Neural progenitor cell (in vitro differentiated cells): ENCODE measurements at places on chromosomes 6 and 20. TPM values are rescaled to one million over a fixed set of nuclear protein-coding genes. Genes with fewer than 3 reads are reported as not detected.

Gene PROKR2
- total RNA-seq: not detected in 2 replicates

Gene FNDC1
- 0.03 TPM in 1 of 2 replicates, not detected in the other for total RNA-seq

Gene MUC22
- total RNA-seq: 0.03 TPM in 1 of 2 replicates, not detected in the other

Gene OLIG3
- total RNA-seq: not detected in 2 replicates

Gene SIRPB1
- total RNA-seq: 0.62 TPM in 1 of 2 replicates, not detected in the other

Gene PXDC1
- total RNA-seq: 1.5 and 2.0 TPM in 2 replicates

Gene SLC17A2
- total RNA-seq: not detected in 2 replicates

Gene DNMT3B
- 114 and 148 TPM in 2 replicates for total RNA-seq

Gene PTP4A1
- 13.8 and 31.3 TPM in 2 replicates for total RNA-seq

Gene IMPG1
- total RNA-seq: not detected in 2 replicates

Gene ENPP5
- 9.1 and 23.7 TPM in 2 replicates for total RNA-seq

DNA sequence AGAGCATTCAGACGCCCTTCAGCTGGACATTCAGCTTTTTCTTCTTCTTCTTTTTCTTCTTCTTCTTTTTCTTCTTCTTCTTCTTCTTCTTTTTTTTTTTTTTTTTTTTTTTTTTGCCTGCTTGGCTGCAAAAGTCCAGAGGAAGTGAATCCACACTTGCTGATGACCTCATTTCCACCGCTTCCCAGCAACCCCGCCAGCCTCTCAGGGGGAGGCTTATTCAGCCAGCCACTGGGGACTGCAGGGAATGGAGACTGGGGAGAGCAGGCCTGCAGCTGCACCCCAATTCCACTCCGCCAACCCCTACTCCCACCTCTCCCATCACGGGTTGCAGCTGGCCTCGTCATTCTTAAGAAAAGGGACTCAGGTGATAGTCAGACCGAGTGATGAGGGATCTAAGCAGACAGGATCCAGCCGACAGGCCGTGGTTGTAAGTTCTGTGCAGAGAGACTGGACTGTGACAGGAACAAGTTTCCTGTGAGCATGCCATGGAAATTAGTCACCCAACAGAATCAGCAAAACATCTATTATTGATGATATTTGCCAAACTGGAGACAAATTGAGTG is 59.0 kb upstream of the QKI start:
- no peaks in the 10 kb centered on the region for H3K36me3 ChIP-seq
- H3K4me1 ChIP-seq: peaks cover 3% of the 10 kb centered on the region
- H3K4me3 ChIP-seq: no peak overlapping the region
- no peaks in the 10 kb centered on the region for H3K27me3 ChIP-seq

DNA sequence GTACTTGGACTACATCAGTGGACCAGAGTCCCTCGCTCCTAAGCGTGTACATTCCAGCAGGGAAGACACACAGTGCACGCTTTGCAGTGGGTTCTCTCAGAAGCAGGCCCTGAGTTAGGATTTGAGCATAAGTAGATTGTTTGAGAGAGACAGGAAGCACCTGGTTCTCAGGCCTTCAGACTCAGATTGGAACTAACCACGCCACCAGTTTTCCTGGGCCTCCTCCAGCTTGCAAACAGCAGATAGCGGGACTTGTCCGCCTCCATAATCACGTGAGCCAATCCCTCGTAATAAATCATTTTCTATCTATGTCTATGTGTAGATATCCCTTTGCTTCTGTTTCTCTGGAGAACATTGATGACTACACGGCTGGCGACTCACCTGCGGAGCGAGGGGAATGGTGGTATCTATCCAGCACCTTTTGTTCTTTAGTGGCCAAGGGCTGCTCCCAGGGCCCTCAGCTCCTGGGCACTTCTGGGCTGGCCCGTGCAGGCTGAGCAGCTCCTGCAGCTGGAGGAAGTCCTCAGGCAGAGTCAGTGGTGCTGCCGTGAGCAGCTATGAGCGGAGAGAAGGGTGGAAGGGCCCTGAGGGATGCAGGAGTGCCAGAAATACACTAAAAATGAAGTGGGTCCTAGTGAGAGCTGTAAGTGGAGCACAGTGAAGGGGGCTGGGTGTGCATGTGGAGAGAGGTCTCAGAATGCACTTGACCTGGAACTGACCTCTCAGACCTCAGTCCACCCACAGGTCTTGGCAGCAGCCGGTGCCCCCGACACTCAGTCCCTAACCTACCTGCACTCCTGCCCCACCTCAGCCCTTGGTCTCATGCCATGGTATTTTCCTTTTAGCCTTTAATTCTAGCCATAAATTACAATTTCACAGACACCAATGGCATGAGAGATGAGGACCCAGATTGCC is 76.9 kb downstream of the STK35 start:
- no peaks in the 10 kb centered on the region for H3K4me1 ChIP-seq
- no peak for DNase-seq
- H3K27ac ChIP-seq: no peak overlapping the region
- H3K36me3 ChIP-seq: no peaks in the 10 kb centered on the region
- H3K4me3 ChIP-seq: no peak overlapping the region

- peak; percentile 32 for DNase-seq
- H3K36me3 ChIP-seq: no peaks in the 10 kb centered on the region
- no peak overlapping the region for H3K27ac ChIP-seq
- no peaks in the 10 kb centered on the region for H3K27me3 ChIP-seq
These were observed 208.7 kb downstream of the ALDH8A1 start for GRCh38 chr6:134741200-134741536.

DNA sequence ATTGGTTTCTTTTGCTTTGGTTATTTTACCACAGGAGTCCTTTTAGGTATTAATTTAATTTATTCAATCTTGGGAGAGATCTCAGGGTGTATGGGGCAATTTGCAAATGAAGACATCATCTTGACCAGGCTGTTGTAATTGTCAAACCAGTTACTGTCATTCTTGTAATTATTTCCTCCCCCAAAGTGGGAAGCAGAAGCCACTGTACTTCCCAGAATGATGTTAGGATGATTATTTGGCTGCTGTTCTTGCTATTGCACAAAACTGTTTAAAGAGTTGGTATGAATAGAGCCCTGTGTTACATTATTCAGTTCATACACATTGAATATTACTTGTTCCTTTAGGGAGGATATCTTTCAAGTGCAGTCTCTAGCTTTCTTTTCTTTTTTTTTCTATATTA is 1.7 kb downstream of the TAAR6 start:
- no peak for DNase-seq
- H3K27ac ChIP-seq: no peak overlapping the region
- H3K36me3 ChIP-seq: no peaks in the 10 kb centered on the region
- no peak overlapping the region for H3K4me3 ChIP-seq

- H3K36me3 ChIP-seq: no peaks in the 10 kb centered on the region
- DNase-seq: no peak
- H3K27ac ChIP-seq: no peak overlapping the region
- no peaks in the 10 kb centered on the region for H3K27me3 ChIP-seq
These were observed 587.5 kb downstream of the CBLN4 start for GRCh38 chr20:55417836-55418235.

GRCh38 chr6:62283796-62284411 is 2.1 kb downstream of the KHDRBS2 start:
- DNase-seq: peak; percentile 50
- H3K27me3 ChIP-seq: peaks cover 35% of the 10 kb centered on the region
- H3K36me3 ChIP-seq: no peaks in the 10 kb centered on the region
- no peak overlapping the region for H3K27ac ChIP-seq
- H3K4me3 ChIP-seq: peak overlapping the region; percentile 61
- H3K4me1 ChIP-seq: peaks cover 18% of the 10 kb centered on the region

DNA sequence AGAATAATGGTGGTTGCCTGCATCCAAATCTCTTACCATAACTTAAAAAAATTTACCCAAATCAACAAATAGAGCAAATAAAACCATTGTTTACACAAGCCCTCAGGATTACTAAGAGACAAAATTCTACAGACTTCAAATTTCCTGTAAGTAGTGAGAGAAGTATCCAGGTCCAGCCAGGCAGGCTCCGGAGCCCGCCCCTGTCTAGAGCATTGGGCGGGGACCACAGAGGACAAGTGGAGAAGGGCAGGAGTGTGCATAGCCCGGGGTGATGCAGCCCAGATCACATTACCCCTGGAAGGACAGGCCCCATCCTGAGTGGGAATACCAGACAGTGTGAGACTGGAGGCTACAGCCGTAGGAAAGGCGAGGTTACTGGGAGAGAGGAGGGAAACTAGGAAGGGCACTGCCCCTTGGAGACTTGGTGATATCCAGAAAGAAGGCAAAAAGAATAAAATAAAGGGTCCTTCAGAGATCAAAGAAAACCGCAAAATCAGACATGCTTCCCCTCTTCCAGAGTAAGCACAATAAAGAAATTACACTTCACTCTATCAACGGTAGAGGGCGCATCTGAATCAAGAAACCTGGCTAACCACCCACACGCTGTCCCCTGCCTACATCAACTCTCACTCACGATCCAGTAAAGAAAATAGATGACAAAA is 26.6 kb downstream of the RIN2 start:
- H3K4me1 ChIP-seq: peaks cover 30% of the 10 kb centered on the region
- H3K4me3 ChIP-seq: no peak overlapping the region
- no peaks in the 10 kb centered on the region for H3K36me3 ChIP-seq
- DNase-seq: peak; percentile 81
- H3K27me3 ChIP-seq: no peaks in the 10 kb centered on the region

DNA sequence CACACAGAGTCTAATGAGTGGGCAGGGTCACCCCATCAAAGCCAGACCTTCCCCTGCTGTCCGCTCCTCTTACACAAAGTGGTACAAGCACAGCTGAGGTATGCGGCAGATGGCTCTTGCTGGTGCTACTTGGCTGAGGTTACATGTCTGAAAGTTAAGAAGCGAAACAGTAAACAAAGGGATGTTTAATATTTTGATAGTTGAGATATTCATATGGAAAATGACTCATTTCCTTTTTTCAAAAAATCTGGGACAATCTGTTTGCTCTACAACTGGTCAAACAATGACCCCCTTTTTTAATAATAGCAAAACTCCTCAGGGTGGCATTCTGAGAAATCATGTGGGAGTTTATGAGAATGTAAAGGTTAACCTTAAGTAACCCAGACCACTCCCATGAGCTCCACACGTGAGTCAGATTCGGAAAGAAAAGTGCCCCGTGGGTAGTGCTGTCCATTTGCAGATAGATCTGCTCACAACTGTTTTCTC is 245.3 kb downstream of the TBXT start:
- DNase-seq: no peak
- no peaks in the 10 kb centered on the region for H3K36me3 ChIP-seq
- no peak overlapping the region for H3K27ac ChIP-seq
- H3K27me3 ChIP-seq: no peaks in the 10 kb centered on the region
- H3K4me1 ChIP-seq: no peaks in the 10 kb centered on the region
- H3K4me3 ChIP-seq: no peak overlapping the region

DNA sequence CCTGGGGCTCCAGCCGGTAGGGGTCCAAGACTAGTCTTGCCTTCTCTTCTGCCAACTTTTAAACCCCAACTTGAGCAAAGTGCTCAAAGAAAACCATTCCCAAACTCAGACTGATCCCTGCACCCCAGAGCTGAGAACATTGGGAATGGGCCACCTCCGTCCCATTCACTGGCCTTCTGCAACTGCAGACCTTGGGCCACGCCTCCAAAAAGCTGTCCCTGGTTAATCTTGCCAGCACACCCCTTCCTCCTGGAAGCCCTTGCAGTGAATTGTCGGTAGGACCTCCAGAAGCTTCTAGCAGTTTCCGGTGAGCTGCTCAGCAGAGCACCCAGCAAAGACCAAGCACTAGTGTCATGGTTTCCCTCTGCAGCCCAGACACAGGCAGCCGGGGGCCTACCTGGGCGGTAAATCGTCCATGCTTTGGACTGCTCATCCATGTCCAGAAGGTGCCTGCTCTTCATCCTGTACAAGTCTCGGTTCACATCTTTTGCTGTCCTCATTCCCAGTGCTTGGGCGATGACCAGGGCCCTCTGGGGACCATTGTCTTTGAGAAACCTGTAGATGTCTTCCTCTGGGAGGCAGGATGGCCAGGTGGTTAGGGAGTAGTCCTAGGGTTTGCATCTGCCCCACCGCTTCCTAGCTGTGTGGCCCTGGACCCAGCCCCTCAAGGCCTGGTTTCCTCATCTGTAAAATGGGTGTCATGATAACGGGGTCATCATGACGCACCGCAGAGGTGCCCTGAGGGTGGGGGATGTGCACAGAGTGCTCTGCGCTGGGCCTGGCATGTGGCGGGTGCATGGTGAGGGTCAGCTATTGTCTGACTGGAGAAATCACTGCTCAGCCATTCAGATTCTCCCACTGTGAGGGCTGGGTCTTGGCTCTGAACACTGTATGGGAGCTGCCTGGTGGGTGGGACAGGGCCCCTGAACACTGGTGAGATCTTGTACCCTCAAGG is 5.5 kb downstream of the ZBP1 start:
- H3K36me3 ChIP-seq: no peaks in the 10 kb centered on the region
- no peak overlapping the region for H3K4me3 ChIP-seq
- no peaks in the 10 kb centered on the region for H3K4me1 ChIP-seq
- H3K27ac ChIP-seq: no peak overlapping the region
- DNase-seq: no peak

DNA sequence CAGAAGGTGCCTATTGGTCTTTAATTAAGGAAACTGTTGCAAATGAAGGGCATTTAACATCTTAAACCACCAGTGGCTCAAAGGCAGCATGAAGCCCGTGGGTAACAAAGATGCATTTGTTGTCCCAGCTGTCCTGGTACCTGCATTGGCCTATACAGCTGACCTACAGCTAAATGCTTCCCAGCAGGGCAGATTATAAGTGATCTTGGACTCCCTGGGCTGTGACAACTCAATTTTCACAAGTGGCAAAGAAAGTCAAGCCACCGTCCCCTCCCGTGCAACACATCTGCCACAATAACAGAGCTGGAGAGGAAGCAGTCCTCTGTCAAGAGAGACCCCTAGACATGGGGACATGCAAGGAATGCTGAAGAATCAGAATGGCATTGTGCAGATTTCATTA is 31.5 kb upstream of the EDN3 start:
- H3K4me1 ChIP-seq: peaks cover 24% of the 10 kb centered on the region
- H3K27me3 ChIP-seq: peaks cover 11% of the 10 kb centered on the region
- no peak overlapping the region for H3K27ac ChIP-seq
- peak overlapping the region; percentile 4 for H3K4me3 ChIP-seq
- H3K36me3 ChIP-seq: no peaks in the 10 kb centered on the region

GRCh38 chr20:12394786-12395185 is 477.1 kb downstream of the BTBD3 start:
- H3K27ac ChIP-seq: no peak overlapping the region
- H3K4me1 ChIP-seq: no peaks in the 10 kb centered on the region
- H3K27me3 ChIP-seq: no peaks in the 10 kb centered on the region
- H3K36me3 ChIP-seq: no peaks in the 10 kb centered on the region
- no peak overlapping the region for H3K4me3 ChIP-seq

DNA sequence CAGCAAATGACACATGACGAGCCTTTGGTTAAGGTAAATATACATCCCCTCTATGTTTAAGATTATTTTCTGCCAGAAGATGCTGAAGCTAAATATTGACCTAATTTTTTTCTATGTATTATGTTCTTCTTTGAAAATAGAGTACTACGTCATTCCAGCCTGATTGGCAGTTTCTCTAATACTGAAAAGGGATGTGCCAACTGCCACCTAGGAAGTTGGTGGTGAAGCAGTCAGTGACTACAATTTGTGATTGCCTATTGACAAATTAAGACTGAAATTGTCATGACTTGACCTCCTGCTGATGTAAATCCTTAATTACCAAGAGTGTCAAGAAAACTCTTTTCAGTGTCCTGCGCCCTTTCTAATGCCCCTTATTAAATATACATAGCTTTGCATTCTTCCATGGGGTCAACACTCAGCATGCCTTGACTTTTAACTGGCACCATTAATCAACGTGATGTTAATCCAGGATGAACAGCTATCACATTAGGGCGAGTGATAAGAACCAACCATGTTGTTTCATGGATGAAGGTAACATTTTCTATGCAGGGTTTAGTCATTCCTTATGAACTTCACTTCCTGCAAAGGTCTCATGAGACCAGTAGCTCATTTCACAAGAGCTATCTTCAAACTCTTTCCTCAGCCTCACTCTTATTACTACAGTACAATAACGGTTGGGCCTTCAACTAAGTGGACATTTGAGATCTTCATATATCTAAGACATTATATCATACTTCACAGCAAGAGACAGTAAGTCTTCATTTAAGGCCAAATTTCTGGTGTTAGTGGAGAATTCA is 22.5 kb upstream of the SGK1 start:
- H3K4me1 ChIP-seq: no peaks in the 10 kb centered on the region
- no peaks in the 10 kb centered on the region for H3K36me3 ChIP-seq
- DNase-seq: no peak
- no peaks in the 10 kb centered on the region for H3K27me3 ChIP-seq
